Stomach (tissue), 19 donors: ENCODE measurements at places on chromosomes 7 and 10. TPM values are rescaled to one million over a fixed set of nuclear protein-coding genes. Genes with fewer than 3 reads are reported as not detected.

The PSD gene
- total RNA-seq: 24.6 TPM

The MOGAT3 gene
- total RNA-seq: not detected

The DENND2A gene
- total RNA-seq: 4.1 TPM

The BTBD16 gene
- not detected for total RNA-seq

The CCSER2 gene
- 49.0 TPM for total RNA-seq

The AEBP1 gene
- total RNA-seq: 58.8 TPM

The NAT16 gene
- total RNA-seq: not detected

The SUGCT gene
- total RNA-seq: 0.87 TPM

The PRPS1L1 gene
- total RNA-seq: not detected

The OR2A7 gene
- total RNA-seq: 12.6 TPM

DNA sequence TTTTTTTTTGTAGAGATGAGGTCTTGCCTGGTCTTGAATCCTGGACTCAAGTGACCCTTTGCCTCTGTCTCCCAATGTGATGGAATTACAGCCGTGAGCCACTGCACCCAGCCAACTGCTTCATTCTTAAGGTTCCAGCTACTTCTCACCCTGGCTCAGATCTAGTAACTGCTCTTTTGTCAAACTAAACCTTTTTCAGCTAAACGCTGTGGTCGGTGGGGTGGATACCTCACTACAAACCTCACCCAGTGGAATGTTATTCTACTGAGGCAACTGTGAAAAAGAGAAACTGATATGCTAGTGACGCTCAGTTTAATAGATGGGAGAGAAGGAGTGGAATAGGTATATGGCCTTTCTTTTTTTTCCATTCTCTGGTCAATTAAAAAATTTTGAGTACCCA is 1.7 kb upstream of the MRLN start:
- no peak overlapping the region for H3K4me3 ChIP-seq
- H3K27ac ChIP-seq: no peak overlapping the region
- H3K4me1 ChIP-seq: no peaks in the 10 kb centered on the region
- no peak for DNase-seq
- no peaks in the 10 kb centered on the region for H3K27me3 ChIP-seq
- no peaks in the 10 kb centered on the region for H3K36me3 ChIP-seq

GRCh38 chr10:83617692-83618545 is 521.4 kb upstream of the GHITM start:
- no peak overlapping the region for H3K27ac ChIP-seq
- H3K36me3 ChIP-seq: no peaks in the 10 kb centered on the region
- no peak overlapping the region for H3K4me3 ChIP-seq
- DNase-seq: peak; percentile 3

- no peak overlapping the region for H3K27ac ChIP-seq
- H3K36me3 ChIP-seq: no peaks in the 10 kb centered on the region
- DNase-seq: no peak
- no peaks in the 10 kb centered on the region for H3K4me1 ChIP-seq
- H3K27me3 ChIP-seq: no peaks in the 10 kb centered on the region
- no peak overlapping the region for H3K4me3 ChIP-seq
Observed at GRCh38 chr7:23558303-23558702, 26.5 kb upstream of the TRA2A start.

GRCh38 chr7:143257501-143257900 is 5.7 kb upstream of the GSTK1 start:
- H3K36me3 ChIP-seq: no peaks in the 10 kb centered on the region
- H3K4me3 ChIP-seq: no peak overlapping the region
- no peaks in the 10 kb centered on the region for H3K27me3 ChIP-seq
- H3K27ac ChIP-seq: no peak overlapping the region

DNA sequence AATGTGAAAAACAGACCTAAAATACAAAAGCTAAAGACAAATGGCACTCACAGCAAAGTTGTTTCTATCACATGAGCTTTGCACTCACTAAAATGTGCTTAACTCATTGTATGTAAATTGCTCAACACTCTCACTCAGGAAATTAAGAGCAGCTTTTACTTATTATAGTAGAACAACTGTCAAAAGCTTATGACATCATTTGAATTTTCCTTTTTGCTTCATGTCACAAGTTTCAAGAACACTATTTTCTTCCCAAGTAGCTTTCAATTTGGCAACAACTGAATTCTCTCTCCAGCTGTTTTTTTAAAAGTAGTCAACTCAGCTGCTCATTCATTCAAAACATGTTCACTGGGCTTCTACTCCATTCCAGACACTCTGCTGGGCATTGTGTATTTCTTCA is 46.9 kb downstream of the ATE1 start:
- H3K27ac ChIP-seq: no peak overlapping the region
- no peak for DNase-seq
- H3K36me3 ChIP-seq: peaks cover 30% of the 10 kb centered on the region

GRCh38 chr10:84008878-84009277 is 130.4 kb upstream of the GHITM start:
- DNase-seq: no peak
- H3K36me3 ChIP-seq: no peaks in the 10 kb centered on the region
- H3K4me3 ChIP-seq: no peak overlapping the region
- H3K27me3 ChIP-seq: no peaks in the 10 kb centered on the region
- H3K27ac ChIP-seq: no peak overlapping the region

DNA sequence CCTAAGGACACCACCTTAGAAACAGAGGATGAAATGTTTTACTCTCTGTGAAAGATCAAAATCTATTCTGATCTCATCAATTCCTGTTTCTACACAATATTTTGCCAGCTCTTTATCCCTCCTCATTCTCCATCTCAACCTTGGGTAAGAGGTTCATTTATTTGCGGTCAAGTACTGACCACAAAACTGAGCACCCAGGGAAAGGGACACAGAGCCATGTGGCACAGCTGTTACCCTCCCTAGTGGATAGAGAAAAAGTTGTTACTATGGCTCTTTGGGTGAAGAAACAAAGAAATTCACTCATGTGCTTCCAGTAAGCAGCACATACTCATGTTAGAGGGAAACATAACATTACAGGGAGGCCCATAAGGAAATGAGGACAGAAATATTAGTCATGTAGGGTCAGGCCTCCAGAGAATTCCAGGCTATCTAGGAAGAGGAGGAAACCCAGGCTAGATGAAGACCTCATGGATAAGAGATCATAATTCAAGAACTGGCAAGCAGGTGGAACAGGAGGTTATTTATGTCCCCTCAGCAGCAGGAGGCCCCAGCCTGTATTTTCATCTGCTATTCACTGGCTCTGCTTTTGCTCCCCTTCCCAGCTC is 114.5 kb downstream of the ATE1 start:
- no peak overlapping the region for H3K27ac ChIP-seq
- peaks cover 7% of the 10 kb centered on the region for H3K36me3 ChIP-seq
- H3K4me1 ChIP-seq: no peaks in the 10 kb centered on the region
- H3K27me3 ChIP-seq: no peaks in the 10 kb centered on the region
- no peak overlapping the region for H3K4me3 ChIP-seq

- H3K27me3 ChIP-seq: no peaks in the 10 kb centered on the region
- no peak overlapping the region for H3K4me3 ChIP-seq
- no peak for DNase-seq
- no peaks in the 10 kb centered on the region for H3K36me3 ChIP-seq
- H3K4me1 ChIP-seq: no peaks in the 10 kb centered on the region
Observed at GRCh38 chr7:103025341-103025740, 49.3 kb downstream of the FBXL13 start.

DNA sequence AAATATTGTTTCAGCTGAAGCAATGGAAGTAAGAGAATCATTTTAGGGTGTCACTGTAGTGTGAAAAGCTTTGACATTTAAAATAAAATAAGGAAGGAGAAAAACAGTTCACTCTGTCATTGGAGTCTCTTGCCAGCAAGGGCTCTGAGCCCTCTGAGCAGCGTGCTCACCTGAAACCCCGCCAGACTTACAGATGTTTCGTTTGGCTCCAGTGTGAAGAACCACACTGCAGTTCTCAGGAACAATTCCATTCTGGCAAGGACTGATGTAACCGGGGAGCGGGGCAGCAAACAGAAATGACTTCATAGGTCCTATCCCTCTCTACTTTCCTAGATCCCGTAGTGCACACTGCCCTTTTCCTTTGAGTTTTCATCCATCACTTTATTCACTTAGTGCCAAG is 164.3 kb downstream of the CELF2 start:
- H3K27me3 ChIP-seq: no peaks in the 10 kb centered on the region
- DNase-seq: no peak
- H3K4me1 ChIP-seq: peaks cover 61% of the 10 kb centered on the region
- no peak overlapping the region for H3K4me3 ChIP-seq
- H3K36me3 ChIP-seq: no peaks in the 10 kb centered on the region
- no peak overlapping the region for H3K27ac ChIP-seq

DNA sequence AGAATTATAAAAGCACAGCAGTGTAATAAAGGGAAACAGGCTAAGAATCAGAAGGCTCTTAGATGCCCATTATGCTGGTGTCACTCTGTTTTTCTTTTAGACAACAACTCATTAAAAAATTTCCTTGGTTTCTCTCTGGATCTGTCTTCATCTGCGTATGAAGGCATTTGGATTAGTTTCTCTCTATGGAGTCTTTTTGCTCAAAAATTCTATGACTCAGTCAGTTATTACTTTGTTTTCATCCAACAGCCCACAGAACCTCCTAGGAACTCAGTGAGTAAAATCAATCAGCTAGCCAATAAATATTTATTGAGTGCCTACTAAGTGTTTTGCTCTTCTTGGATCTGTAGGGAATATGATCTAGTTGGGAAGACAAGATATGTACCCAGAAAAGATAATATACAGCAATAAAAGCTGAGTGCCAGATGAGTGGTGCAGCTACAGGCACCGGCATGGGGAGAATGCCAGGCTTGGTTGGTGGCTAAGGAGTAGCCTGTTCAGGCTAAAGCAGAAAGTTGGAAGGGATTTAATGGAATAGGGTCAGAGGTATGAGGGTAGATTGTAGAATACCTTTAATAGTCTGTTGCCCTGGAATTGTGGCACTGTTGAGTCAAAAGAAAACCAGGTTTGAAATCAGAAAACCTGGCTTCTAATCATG is 156.2 kb downstream of the LRRC4 start:
- no peaks in the 10 kb centered on the region for H3K36me3 ChIP-seq
- no peaks in the 10 kb centered on the region for H3K27me3 ChIP-seq
- peaks cover 27% of the 10 kb centered on the region for H3K4me1 ChIP-seq
- H3K4me3 ChIP-seq: no peak overlapping the region

- H3K4me1 ChIP-seq: no peaks in the 10 kb centered on the region
- no peaks in the 10 kb centered on the region for H3K36me3 ChIP-seq
- H3K27me3 ChIP-seq: no peaks in the 10 kb centered on the region
- peak; percentile 72 for DNase-seq
- no peak overlapping the region for H3K4me3 ChIP-seq
- peak overlapping the region; percentile 45 for H3K27ac ChIP-seq
Observed at GRCh38 chr7:144842377-144842851, 6.6 kb upstream of the TPK1 start.

DNA sequence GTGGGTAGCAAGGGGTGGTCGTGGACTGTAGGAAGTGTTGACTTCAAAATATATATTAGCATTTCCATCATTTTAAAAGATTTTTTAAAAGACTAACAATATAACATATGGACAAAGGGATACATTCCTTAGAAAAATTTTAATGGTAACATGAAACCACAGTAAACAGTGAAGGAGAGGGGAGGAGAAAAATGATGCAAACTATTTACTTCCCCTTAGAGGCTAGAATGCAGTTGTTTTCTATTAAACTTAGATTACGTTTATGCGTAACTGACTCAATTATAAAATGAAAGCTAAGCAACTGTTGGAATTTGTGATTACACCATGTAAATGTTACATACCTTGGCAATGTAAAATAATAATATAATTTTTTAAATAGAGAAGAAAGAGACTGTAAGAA is 41.3 kb downstream of the CALD1 start:
- H3K36me3 ChIP-seq: no peaks in the 10 kb centered on the region
- H3K4me1 ChIP-seq: peaks cover 4% of the 10 kb centered on the region
- H3K4me3 ChIP-seq: no peak overlapping the region
- no peak for DNase-seq
- no peaks in the 10 kb centered on the region for H3K27me3 ChIP-seq
- H3K27ac ChIP-seq: peak overlapping the region; percentile 79

- H3K36me3 ChIP-seq: peaks cover 52% of the 10 kb centered on the region
- no peak for DNase-seq
- no peak overlapping the region for H3K4me3 ChIP-seq
Observed at GRCh38 chr7:77571801-77572200, 34.7 kb downstream of the PTPN12 start.

DNA sequence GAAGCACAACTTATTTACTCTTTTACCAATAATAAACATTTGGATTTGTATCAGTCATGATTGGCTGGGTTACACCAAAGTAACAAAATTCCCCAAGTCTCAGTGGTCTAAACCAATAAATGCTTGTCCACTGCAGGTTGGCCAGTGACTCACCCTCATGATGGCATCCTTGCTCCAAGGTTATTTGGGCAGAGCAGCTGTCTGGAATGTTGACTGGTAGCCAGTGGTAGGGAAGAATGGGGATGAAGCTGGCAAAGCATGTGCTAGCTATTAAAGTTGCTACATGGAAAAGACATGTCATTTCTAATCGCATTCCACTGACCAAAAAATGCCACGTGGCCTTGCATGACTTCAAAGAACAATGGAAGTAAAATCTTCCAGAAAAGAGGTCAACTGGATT is 1168.7 kb upstream of the CELF2 start:
- H3K27me3 ChIP-seq: no peaks in the 10 kb centered on the region
- no peak overlapping the region for H3K27ac ChIP-seq
- no peak overlapping the region for H3K4me3 ChIP-seq
- no peak for DNase-seq
- H3K4me1 ChIP-seq: no peaks in the 10 kb centered on the region

GRCh38 chr7:150342121-150342408 is 636 bp upstream of the RARRES2 start:
- H3K4me1 ChIP-seq: peaks cover 42% of the 10 kb centered on the region
- peaks cover 11% of the 10 kb centered on the region for H3K36me3 ChIP-seq
- no peak for DNase-seq
- peaks cover 13% of the 10 kb centered on the region for H3K27me3 ChIP-seq

DNA sequence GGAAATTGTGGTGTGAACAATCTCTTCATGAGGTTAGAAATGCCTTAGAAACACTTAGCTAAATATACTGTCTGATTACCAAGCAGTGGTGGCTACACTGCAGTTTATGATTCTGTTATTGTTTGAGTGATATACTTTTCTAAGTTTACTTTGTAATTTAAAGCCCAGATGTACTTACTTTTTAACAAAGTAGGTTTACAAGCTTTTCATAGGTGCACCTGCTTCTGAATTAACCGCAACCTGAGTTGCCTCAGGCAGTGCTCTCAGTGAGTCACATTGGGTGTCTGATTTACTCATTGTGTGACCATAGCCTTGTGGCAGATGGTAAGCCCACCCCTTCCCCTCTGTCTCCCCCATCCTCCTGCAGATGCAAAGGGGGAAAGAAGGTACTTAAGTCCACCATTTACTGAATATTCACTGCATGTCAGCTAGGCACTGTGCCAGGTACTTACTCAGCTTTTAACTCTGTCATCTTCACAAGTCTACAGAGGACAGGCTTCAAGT is 9.0 kb downstream of the MTURN start:
- no peaks in the 10 kb centered on the region for H3K36me3 ChIP-seq
- no peak overlapping the region for H3K27ac ChIP-seq
- H3K27me3 ChIP-seq: no peaks in the 10 kb centered on the region
- H3K4me1 ChIP-seq: peaks cover 90% of the 10 kb centered on the region

DNA sequence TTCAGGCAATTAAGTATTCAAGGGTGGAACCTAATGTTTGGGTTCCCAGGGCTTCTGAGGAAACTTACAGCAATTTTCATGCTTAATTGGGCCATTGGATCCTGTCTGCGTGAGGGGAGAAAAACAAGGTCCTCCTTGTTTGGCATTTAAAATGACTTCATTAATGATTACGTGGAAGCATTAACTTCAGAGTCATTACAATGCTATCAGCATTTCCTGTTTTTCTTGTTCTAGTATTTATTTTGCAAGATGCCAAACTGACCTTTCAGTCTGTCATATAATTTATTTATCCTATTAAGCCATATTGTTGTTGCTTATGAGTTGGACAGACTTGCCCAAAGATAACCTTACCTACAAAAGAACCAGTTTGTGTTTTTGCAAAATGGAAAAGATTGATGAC is 324.1 kb upstream of the LRRN3 start:
- no peak overlapping the region for H3K4me3 ChIP-seq
- DNase-seq: no peak
- H3K36me3 ChIP-seq: no peaks in the 10 kb centered on the region
- H3K4me1 ChIP-seq: no peaks in the 10 kb centered on the region
- H3K27ac ChIP-seq: no peak overlapping the region
- no peaks in the 10 kb centered on the region for H3K27me3 ChIP-seq
